ENCODE measurements at places on chromosomes 2 and 18.

GRCh38 chr2:169077674-169078240, 8.4 kb downstream of the DHRS9 start:
- no peak for DNase-seq

GRCh38 chr2:133086176-133086575, 416.2 kb upstream of the LYPD1 start:
- DNase-seq = no peak

- DNase-seq = no peak
These were observed 97.4 kb upstream of the LHCGR start for GRCh38 chr2:48852938-48853337.

GRCh38 chr2:153388246-153388645, 90.3 kb downstream of the RPRM start:
- DNase-seq = no peak

DNA sequence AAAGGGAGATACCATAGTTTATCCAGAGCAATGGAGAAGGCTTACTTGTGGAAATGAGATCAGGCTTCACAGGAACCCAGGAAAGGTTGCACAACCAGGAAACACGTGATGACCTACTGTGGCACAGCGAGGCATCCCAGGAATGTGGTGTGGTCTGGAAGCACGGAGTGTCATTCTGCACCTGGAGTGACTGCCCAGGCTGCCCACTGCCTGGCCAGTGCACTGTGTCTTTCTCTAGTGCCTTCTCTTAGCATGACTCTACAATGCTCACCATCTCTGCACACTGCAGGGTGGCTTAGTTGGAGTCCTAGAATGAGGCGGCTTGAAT, 48.9 kb downstream of the CHST9 start:
- DNase-seq = no peak

DNA sequence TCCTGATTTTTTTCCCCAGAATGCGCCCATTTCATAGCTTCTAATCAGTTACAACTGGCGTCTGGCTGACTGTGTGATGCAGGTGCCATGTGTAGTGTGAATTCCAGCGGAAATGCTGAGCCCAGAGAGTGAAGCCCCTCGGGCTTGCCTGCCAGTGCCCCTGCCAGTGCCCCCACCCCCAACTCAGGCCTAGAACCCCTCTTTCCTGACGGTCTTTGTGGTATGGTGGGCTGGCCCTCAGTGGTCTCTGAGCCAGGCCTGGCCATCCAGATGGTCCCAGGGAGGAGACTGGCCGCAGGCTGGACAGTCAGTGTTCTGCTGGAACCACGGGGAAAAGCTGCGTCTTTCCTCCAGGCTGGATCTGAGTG, 3.1 kb downstream of the RAMP1 start:
- DNase-seq = no peak

- no peak for DNase-seq
These were observed 46.7 kb downstream of the GPC1 start for GRCh38 chr2:240482141-240482540.

DNA sequence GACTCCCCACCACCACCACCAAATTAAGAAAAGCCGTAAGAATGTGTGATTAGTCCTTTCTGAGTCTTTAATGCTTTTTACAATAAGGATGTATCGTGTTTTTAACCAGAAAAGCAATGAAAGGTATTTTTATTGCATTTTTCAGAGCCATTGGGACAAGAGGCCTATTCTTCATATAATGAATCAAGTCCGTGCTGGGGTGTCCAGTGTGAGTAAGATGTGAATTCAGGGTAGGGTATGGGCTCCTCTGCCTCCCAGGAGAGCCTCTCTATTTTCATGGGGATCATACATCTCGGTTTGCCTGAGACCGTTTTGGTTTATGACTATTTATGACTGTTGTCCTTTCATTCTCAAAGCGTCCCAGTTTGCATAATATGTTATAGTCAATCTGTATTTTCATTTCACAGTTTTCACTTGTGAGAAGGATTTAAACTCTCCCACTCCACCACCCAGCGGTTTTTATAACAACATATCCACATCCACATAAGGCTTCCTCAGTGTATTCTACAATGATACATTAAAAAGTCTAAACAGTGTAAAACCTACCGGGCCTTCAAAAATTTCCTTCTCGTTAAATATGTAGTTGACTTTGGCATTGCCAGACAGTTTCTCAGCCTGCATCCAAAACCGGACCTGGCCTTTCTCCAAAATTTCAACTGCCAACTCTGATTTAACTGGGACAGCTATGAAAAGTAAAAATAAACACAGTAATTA, 80.8 kb upstream of the LPIN2 start:
- no peak for DNase-seq

GRCh38 chr2:237485304-237485703, 1.7 kb upstream of the MLPH start:
- no peak for DNase-seq

DNA sequence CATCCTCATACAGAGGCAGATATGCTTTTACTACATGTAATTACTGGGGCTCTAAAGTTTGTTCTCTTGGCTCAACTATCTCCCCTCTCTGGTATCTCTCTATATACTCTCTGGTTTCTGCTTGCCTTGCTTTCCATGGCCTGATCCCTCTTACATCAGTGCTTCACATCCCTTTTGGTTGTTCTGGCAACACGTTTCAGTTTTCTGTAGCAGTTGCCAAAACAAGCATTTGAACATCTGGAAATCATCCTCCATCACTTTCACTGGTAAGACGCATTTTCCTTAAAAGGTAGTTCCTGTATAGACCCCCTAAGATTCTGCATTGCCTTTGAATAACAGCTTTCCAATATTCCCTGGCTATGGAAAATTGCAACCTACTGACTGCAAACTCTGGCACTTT, 25.9 kb downstream of the COL5A2 start:
- no peak for DNase-seq

DNA sequence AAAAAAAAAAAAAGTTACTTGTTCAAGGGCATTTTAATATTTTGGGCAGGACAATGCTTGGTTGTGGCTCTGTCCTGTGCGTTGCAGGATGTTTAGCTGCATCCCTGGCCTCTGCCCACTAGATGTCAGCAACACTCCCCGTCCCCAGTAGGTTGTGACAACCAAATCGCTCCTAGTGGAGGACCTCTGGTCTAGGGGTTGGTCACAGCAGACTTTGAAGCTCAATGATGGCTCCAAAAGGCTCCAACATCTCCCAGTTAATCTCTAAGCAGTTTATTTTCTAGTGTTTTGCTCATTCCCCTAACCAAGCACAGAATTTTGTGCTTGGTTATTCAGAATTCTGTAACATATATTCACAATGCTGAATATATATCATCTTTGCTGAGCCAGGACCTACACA, 67.0 kb downstream of the CHRNA1 start:
- peak; percentile 18 for DNase-seq

GRCh38 chr2:232877940-232878511, 8.0 kb downstream of the SNORC start:
- no peak for DNase-seq

GRCh38 chr2:105840933-105841332, 96.2 kb downstream of the NCK2 start:
- DNase-seq = no peak

- DNase-seq = no peak
These were observed 10.6 kb upstream of the CHRNA1 start for GRCh38 chr2:174774886-174775285.

GRCh38 chr2:9712263-9712662, 81.5 kb upstream of the YWHAQ start:
- no peak for DNase-seq

- no peak for DNase-seq
These were observed 301.3 kb downstream of the ZNF407 start for GRCh38 chr18:74898965-74899364.

- DNase-seq = no peak
These were observed 6.9 kb downstream of the CEP68 start for GRCh38 chr2:65062843-65063825.

GRCh38 chr2:121529439-121530211, 1.1 kb upstream of the RNU4ATAC start:
- DNase-seq = no peak

DNA sequence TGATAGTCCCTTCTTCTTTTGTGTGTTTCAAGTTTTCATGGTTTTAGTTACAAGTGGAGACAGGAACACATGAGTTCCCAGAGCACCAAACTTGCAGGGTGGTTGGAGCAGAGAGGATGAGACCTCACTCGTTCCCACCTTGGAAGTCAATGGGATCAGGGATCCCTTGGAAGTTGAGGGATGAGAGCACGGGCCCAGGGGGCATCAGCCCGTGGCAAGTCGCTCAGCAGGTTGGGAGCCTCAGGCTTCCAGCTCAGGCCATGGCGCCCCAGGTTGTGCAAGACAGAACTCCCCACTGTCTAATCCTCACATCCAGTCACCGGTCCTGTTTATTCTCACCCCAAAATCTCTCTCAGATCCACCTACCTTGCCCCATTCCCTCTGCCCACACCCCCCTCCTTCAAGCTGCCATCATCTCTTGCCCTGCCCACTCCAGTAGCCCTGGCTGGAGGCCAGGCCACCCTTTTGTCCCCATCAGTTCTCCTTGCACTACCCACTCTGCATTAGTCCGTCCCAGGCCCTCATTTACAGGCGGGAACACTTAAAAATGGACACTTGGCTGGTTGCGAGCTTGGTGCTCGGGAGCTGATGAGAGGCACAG, 37.6 kb upstream of the FOSL2 start:
- DNase-seq = no peak

- no peak for DNase-seq
These were observed 115.1 kb downstream of the KCNJ3 start for GRCh38 chr2:154813636-154814035.

DNA sequence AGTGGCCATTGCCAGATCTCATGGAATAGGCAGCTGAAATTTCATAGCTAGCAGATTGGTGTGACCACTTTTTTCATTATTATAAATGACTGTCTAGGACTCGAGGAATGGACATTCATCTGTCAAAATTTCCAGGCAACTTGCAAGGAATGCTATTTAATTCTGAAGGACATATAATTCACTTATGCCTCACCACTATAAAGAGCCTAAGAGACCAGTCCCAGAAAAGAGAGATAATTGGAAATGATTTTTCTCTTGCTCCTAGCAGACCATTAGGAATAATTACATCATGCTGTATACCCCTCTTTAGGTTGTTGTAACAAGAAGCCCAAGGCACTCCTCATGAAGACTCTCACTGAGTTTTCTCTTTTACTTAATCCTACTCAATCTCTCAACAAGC, 557.4 kb upstream of the RAB6C start:
- DNase-seq = no peak

DNA sequence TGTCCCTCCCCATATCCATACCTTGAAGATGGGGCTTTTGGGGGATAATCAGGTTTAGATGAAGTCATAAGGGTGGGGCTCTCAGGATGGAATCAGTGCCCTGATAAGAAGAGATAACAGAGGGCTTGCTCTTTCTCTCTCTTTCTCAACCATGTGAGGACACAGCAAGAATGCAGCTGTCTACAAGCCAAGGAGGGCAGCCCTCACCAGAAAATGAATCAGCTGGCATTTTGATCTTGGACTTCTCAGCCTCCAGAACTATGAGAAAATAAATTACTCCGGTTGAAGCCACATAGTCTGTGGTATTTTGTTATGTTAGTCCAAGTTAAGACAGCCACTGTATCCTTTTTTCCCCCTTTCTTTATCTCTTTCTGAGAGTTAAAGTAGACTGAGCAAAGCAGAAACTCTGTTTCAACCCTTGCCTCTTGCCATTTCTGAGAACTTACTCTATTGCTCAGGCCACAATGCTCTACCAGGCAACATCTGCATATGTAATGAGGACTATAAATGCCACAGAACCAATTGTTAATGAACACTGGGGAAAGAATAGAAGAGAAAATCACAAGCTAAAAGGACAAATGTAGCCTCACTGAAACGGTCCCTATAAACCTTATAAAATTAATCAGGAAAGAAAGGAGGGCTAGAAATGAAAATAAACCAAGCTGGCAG, 56.9 kb downstream of the SRBD1 start:
- DNase-seq = no peak

DNA sequence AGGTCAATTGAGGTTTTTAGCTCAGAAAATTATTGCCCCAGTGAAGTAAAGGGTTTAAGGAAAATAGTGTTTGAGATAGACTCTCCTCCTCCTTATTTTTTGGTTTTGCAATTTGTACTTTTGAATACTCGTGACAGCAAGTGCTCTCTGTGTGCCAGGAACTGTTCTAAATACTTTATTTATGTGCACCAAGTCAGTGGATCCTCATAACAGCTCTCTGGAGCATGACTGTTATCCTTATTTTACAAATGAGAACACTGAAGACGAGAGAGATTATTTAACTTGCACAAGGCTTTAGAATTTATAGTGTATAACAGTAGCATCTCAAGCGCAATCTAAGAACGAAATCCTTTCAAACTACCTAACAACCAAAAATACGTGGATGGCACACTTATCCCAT, 24.7 kb downstream of the BABAM2 start:
- DNase-seq = no peak

GRCh38 chr2:213015387-213016165, 135.8 kb downstream of the IKZF2 start:
- peak; percentile 95 for DNase-seq
